Endothelial cell of umbilical vein (primary cell): ENCODE measurements at places on chromosomes 6 and 20.

DNA sequence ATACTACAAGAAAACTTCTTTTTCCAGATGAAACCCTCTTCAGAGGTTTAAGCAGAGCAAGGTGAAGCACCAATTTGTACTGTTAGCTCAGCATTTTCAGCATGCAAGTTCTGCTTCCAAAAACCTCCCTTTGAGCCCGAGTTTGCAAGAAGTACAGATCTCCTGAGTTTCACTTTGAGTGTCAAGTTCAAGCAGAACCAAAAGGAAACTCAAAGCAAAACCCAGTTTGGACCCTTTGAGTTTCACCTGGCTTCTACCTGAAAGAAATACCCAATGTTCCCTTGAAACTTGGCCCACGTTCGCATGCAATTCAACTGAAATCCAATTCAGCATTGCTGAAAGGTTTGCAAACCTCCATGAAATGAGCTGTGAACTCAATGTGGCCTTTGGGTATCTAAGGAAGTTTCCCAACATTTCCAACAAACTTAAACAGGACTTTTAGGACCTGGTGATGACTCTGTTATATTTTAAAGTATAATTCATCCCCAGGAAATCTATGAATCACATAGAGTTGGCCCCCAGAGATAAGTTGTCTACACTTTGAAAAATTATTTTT lies 62.9 kb upstream of the HBS1L start:
- no peak for DNase-seq

- DNase-seq = no peak
Observed at GRCh38 chr20:13180986-13181889, 39.8 kb upstream of the ISM1 start.

- no peak for DNase-seq
Observed at GRCh38 chr6:53095716-53096115, 30.5 kb downstream of the FBXO9 start.

DNA sequence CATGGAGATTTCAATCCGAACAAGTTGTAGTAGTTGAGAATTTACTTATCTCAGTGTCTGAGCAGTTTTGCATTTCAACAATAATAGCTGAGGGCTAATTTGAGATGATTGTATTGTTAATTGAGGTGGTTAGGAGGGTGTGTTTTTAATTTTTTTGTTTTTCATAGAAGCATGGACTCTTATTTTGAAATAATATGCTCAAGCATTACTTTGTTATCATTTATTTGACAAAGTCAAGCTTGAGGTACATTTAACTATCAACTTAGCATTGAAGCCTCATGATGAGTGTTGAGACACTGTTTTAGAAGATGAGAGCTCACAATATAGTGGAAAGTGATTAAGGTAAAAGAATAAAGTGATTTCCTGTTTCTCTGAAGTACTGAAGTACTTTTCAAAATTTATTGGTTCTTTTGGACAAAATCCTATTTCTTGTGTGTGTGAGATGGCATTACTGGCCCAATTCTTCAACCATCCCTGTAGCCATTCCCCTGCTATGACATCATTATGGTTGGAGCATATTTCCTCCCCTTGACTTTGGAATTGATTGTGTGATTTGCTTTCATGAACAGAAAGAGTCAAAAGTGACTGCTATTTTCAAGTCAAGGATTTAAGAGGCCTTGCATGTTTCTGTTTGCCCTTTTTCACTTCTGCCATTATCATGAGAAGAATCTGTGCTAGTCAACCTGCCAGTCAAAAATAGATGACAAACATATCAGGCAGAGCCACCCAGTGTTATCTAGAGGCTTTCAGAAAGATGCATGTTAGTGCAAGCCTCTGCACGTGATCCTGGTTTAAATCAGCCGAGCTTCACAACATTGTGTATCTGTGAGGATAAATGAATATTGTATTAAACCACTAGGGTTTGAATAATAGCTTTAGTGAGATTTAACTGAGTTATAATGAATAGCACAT lies 1112.3 kb upstream of the CITED2 start:
- DNase-seq = no peak
